ENCODE measurements at places on chromosomes 4 and X.

DNA sequence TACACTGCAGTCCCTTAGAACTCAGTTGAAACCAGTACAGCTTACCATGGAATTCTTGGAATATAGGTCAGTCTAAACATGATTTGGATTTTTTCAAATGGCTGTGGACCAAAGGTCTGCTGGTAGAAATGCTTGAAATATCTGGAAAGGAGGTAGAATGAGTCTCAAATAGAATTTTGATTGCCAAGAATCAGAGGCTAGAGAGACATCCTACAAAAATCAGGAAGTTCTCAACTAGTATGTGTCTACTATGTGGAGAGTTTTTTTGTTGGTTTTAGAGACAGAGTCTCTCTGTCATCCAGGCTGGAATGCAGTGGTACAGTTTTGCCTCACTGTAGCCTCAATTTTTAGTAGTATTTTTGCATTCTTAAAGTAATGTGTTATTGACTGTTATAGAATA is 53.6 kb downstream of the PAQR3 start:
- DNase-seq = no peak

GRCh38 chr4:153916273-153916755 is 127.4 kb upstream of the SFRP2 start:
- no peak for DNase-seq

GRCh38 chrX:39251995-39252394 is 450.7 kb downstream of the MID1IP1 start:
- DNase-seq = no peak

DNA sequence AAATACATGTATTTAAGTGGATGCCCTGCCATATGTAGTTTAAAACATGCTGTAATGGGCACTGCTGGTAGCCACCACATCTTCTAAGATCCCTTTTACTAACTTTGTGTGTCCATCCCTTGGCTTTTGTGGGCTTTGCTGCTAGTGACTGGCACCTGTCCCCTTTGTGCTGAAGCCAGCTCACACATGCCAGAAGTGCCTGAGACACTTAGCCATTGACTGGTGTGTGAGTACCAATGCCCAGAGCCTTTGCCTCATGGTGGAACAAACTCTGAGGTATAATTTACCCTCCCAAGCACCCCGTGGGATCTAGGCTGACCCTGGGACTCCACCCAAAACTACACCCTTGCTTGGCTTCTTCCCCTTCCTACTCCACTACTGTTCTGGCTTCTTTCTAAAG is 33.0 kb downstream of the ARHGAP6 start:
- no peak for DNase-seq

DNA sequence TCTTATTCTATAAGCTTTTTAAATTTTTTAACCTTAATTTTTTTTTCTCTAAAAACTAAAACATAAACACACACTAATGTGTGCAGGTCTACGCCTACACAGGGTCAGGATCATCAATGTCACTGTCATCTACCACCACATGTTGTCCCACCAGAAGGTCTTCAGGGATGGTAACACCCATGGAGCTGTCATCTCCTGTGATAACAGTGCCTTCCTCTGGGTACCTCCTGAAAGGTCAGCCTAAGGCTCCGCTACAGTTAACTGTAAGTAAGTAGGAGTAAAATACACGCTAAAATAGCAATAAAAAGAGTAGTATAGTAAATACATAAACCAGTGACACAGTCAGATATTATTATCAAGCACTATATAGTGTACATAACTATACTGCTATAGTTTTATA is 45.9 kb upstream of the GPRIN3 start:
- DNase-seq = no peak

All from progenitor cell of endocrine pancreas (in vitro differentiated cells).